ENCODE measurements at places on chromosomes 3 and 15.

- DNase-seq = no peak
Measured at GRCh38 chr15:99509686-99510461, 55.9 kb upstream of the MEF2A start.

DNA sequence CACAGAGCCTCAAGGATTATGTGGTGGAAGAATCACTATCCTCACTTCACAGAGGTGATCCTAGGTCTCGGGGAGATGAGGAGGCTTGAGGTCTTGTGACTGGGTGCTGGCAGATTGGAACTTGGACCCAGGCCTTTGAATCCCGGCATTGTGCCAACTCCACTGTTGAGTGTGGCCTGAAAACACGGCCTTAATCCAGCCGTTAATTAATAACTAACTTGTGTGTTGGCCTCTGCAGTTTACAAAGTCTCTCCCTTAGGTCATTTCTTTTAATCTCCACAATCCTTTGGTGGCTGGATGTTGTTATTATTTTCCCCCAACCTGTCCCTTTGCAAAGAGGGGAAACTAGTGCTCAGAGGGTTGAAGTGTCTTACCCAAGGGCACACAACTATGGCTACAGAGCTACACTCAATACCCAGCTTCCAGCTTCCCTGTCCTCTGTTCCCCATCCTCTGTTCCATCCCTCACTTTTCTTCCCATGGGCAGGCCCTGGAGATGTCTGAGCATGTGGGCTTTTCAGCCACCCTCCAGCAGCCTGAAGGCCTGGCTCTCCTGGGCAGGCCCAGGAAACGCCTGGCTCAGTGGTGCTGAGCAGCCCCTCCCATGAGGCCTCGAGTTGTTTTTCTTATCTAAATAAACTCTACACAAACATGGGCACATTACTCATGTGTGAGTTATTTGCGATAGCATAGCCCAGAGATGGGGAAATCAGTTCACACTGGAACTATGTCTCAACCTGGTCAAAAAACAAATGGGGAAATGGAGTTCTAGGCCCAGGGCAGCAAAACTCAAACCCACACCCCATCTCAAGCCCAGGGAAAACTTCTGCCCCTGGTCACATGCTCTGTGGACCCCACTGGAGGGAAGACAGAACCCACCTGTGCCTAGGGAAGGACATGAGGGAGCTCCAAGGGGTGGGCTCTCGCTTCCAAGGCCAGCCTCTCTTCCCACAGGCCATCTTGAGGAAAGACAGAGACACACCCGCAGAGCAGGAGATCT is 16.8 kb upstream of the SMAD3 start:
- no peak for DNase-seq

DNA sequence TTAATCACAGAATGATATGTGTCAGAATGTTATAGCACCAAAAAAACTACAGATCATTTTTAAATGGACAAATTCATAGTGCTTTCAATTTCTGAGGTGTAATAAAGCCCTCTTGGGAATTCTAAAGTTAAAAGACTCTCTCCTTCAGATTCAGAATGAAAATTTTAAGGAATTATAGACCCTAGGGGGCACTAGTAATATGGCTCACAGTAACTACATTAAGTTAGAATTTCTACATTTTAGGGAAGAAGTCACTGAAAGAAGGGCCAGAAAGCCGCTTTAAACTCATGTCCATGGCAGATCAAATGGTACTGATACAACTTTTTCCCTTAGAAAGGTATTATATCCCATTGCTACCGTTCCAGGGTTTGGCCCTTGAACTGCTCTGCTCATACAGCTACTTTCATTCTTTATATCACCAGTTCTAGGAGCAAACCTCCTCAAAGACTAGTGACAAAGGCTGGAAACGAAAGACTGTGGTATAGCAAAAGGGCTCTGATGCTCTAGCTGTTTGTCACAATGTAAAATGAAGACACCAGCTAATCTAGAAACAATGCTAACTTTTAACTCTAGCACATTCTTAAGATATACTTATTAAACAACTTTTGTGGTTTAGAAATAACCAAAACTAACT is 18.1 kb downstream of the DAZL start:
- DNase-seq = no peak

DNA sequence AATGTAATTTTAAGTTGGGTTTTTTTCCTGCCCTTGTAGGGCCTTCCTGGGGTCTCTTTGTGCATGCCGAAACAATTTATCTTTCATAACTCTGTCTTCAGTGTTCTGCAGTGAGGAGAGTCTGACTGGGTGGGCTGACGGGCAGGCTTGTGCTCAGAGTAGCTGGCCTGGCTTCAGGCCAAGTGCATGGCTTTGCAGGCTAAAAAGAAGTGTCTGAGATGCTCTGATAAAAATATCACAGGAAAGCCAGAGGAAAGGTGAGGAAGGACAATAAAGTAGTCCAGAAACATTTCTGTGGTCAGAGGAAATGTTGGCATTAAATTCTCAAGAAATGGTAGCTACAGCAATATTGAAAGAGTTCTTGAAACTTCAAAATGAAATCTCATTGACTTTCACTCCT is 25.5 kb downstream of the ST3GAL6 start:
- DNase-seq = no peak

- DNase-seq = no peak
Measured at GRCh38 chr3:113245761-113246161, 34.4 kb downstream of the BOC start.

DNA sequence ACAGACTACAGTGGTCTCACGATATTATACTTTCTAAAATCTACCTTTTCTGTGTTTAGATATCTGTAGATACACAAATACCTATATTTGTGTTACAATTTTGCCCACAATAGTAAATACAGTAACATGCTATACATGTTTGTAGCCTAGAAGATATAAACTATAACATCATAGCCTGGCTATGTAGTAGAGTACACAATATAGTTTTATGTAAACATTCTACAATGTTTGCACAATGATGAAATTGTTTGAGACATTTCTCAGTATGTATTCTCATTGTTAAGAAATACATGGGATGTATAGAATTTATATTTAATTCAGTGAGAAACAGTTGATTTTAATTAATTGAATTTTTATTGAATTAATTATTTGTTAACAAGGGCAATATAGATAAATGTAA is 1367.0 kb downstream of the OTOL1 start:
- DNase-seq = no peak

GRCh38 chr3:189724356-189724755 is 93.2 kb downstream of the TP63 start:
- no peak for DNase-seq

DNA sequence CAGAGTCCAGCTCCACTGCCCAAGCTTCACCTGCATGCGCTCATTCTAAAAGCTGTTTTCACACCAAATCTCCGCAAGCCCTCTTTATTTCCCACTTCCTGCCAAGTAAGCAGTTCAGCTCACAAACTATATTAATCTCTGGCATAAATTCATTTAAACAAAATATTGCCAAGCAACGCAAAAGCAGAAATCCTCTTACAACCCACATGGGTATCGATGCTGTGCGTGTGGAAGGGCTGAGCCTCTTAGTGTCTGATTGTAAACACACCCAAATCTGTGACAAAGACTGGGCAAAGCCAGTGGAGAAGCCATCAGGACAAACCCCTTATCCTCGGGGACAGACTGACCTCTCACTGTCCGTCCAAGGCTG is 124.3 kb upstream of the ATP2B2 start:
- DNase-seq = no peak

DNA sequence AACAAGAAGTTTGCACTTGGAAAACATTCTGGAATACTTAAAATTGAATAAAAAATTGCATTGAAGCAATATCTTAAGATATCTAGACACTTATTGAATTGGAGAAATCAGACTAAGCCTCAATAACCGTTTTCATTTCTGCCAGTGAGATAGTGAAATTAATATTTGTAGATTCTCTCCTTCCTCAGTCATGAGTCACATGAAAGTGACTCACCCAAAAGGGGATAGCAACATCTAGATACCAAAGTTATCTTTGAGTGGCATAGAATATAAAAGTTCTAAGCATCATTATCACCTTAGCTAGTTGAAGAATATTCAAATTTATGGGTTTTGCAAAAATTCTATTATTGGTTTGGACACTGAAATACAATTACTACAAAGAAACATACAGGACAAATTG is 614.8 kb upstream of the ZNF717 start:
- DNase-seq = no peak

DNA sequence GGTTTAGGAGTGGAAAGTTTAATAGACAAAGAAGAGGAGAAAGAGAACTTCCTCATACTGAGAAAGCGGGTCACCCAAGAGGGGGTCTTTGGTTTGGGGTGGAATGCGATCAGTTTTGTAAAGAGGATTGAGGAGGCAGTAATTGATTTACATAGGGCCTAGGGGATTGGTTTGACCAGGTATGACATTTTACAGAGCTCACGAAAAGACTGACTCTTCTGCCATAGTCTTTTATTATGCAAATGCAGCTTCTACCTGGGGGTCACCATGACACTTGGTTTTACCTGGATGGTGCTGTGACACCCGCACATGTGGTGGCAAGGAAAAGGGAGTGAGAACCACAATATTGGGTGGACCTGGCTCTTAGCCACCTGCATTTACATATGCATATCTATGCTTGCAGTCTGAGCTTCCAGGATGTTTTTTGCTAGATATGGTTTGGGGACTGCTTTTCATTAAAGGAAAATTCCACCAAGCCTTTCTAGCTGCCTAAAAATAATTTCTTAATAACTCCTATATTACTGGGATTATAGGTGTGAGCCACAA is 6.9 kb upstream of the NME9 start:
- DNase-seq = no peak

DNA sequence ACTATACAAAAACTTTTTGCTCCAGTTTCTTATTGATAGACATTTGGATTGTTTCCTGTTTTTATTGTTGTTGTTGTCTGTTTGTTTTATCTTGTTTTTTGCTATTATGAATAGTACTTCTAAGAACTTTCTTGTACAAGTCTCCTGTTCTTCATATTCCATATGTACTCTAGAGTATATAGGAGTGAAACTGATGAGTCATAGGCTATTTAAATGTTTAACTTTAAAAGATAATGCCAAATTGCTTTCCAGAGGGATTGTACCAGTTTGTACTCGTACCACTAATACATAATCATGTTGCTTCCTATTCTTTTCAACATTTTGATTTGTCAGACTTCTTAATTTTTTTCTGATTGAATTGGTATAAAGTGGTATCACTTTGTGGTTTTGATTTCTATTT is 19.6 kb downstream of the LRRC49 start:
- no peak for DNase-seq

- DNase-seq = no peak
Measured at GRCh38 chr3:40299721-40300335, 9.7 kb upstream of the EIF1B start.

GRCh38 chr3:107943786-107944523 is 146.9 kb downstream of the CD47 start:
- peak; percentile 70 for DNase-seq

- DNase-seq = no peak
Measured at GRCh38 chr15:77603611-77604336, 28.9 kb downstream of the LINGO1 start.

GRCh38 chr3:98035208-98035607 is at the start of gene GABRR3:
Gene GABRR3 (minus strand): TSS chr3:98035315. CDS start chr3:98034987, 328 bp downstream.
- no peak for DNase-seq

GRCh38 chr15:66661432-66662096 is 40.5 kb upstream of the SMAD6 start:
- DNase-seq = no peak

DNA sequence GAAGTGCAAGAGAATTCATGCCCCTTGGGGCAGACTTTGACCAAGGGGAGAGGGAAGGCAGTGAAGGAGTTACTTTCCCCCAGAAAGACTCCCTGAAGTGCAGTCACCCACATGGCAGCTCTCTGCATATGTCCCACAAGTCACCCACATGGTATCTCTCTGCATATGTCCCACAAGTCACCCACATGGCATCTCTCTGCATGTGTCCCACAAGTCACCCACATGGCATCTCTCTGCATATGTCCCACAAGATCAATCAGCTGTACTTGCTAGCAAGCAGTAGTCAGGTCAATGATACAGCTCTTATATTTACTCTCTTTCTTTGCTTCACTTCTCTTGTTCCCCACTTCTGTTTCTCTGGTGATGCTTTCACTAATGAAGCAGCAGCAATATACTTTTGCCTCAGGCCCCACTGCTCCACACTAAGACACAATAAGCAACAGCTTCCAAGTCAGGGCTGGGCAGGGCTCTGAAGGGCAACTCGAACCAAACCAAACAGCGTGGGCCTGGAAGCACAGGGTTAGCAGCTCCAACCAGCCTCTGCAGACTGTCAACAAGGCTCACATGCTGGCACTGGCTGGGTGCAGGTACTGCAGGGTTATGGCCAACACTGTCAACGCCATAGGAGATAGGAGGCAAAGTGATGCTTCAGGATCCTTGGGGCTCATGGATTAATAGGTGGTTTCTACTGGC is 46.7 kb downstream of the THBS1 start:
- DNase-seq = no peak

DNA sequence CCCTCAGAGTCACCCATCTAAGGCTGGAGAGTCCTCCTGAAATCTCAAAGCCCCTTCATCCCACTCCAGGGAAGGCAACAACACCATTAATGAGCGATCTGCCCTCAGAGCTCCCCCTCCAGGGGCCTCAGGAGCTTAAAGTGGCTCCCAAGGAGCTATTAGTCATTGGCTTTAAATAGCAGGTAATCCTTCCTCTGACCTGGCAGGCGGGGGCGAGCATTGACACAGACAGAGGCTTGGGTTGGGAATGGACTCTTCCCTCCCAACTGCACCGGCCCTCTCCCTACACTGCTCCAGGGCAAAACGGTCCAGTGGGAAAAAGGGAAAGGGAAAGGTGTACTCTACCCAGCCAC is 1.4 kb downstream of the MFGE8 start:
- no peak for DNase-seq

DNA sequence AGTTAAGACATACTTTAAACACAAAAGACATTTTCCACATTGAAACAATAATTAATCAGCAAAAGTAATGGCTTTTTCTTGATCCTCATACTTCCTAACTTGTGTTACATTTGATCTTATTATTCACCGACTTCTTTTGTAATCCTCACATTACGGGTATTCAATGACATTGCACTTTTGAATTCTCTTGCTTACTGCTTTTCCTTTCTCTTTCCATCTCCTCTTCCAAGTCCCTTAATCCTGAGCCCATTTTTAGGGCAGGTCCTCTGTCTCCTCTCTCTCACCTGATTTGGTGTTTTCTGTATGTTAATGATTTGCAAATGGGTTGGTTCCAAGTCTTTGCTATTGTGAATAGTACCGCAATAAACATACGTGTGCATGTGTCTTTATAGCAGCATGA is 48.5 kb upstream of the RAP2B start:
- DNase-seq = no peak

GRCh38 chr3:37024092-37024491 is 30.8 kb downstream of the MLH1 start:
- DNase-seq = no peak

GRCh38 chr3:49593041-49593440 is 38.8 kb downstream of the BSN start:
- DNase-seq = no peak

DNA sequence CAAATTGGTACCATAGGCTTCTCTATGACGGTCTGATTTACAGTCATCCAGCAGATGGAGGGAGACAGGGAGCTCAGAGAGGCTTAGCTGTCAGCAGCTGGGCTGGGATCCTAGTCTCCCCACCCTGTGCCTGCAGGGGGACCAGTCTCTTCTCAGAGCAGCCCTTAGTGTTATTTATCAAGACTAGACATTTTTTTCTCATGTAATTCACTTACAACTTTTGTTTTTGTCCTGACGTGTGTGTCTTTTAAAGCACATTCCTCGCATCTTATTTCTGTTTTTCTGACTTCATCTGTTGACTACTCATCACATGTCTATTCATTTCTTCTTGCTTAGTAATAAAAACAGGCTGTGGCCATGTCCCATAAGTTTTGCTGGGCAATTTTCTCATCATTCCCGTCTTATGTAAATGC is 116.1 kb downstream of the KLF13 start:
- no peak for DNase-seq

- DNase-seq = no peak
Measured at GRCh38 chr3:189702066-189702646, 71.0 kb downstream of the TP63 start.

All from esophagus muscularis mucosa (tissue), 4 donors.